ENCODE measurements at places on chromosomes 6 and 20.

GRCh38 chr6:82646231-82646615, 282.6 kb downstream of the TPBG start:
- no peak for DNase-seq

GRCh38 chr6:163866192-163866591, 451.7 kb downstream of the QKI start:
- DNase-seq, result no peak

GRCh38 chr6:159090530-159091480, 46.0 kb upstream of the TAGAP start:
- DNase-seq, result peak; percentile 5

DNA sequence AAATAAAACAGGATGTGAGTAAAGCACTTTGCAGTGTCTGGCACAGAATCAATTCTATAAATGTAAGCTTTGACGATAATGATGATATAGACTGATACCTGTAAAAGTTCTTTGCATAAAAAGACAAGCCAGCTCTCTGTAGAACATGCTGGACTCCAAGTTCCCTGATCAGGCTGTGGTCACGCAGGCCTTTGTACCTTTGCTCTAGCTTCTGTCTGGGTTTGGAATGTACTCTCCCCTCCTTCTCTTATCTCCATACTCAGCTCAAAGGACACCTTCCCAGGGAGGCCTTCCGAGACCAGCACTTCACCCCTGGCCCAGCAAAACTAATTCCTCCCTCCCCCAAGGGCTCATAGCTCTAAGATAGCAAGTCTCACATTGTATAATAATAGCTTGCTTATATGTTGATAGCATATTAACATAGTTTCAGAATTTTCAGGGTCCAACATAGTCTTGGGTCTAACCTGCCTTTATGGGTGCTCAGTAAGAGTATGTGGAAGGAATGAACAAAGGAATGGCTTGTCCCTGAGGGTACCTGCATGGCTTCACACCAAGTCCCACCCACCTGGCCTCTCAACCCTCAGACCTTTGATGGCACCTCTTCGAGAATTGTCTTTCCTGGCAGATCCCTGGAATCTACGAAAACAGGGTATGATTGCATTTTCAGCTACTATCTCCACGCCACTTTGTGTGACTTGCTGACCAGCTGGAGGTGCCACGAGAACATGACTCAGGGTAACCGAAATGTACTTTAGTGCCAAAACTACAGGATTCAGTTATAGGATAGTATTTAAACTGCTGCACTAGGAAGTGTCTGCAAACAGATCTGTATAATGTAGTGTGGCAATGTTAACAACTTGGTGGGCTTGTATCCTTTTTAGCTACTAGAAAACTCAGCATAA, 41.7 kb upstream of the PIM1 start:
- no peak for DNase-seq

- no peak for DNase-seq
Measured at GRCh38 chr6:51098791-51099190, 280.1 kb downstream of the TFAP2B start.

- DNase-seq, result no peak
Measured at GRCh38 chr20:34052414-34052813, 58.7 kb downstream of the RALY start.

GRCh38 chr6:72748759-72749158, 126.9 kb downstream of the KCNQ5 start:
- peak; percentile 41 for DNase-seq

- no peak for DNase-seq
Measured at GRCh38 chr6:44217332-44218143, 812 bp downstream of the MYMX start.

GRCh38 chr20:48761023-48761785, 66.6 kb downstream of the PREX1 start:
- DNase-seq, result no peak

DNA sequence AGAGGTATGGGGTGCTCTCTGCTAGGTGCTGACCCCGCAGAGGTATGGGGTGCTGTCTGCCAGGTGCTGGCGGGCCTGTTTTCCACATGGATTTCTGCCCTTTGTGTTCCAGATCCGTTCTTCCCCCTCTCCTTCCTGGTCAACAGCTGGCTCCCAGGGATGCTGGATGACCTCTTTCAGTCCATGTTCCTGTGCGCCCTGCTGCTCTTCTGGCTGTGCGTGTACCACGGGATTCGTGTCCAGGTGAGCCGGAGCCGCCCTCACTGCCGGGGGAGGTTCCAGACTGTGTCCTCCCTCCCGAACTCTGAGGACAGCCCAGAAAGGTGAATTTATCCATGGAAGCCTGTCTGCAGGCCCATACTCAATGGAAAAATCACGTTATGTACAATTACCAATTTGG, 36.3 kb downstream of the DYNLT1 start:
- DNase-seq, result no peak

DNA sequence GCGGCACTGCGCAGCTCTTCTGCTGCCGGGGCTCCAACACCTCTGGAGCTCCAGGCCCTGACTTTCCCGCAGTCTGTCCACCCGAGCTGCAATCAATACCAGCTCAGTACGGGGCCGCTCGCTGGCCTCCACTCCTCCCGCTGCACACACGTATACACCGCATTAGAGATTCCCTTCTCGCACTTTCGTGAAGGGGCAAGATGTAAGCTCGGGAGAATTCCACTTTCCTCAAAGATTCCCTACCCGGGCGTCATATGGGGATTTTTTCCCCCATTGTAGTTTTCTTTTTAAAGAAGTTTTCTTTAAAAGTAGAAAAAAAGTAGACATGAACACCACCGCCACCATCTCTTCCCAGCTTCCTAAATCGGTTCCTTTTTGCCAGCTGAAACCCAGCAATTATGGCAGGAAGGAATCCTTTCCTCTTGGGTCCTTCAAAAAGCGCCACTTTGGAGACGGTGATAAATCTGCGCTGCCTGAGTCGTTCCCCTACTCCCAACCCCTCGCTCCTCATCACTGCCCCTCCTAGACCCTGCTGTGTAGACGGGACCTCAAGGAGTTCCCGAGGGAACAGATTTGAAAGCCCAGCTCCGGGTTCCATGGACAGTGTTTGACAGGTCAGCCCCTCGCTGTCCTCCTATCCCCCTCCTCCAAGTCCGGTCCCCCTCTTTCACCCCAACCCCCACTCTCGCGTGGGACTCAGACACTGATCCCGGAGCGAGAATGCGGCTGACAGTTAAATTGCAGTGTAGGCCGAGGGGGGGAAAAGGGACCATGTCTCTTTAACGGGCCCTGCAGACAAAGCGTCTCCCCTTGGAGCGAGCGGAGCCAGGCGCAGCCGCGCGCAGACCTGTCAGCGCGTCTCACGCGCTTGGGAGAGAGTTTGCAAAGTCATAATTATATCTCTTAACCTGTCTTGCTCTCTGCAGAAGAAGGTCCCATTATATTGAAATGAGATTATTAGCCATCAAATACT, 39.5 kb downstream of the NCR2 start:
- peak; percentile 24 for DNase-seq

DNA sequence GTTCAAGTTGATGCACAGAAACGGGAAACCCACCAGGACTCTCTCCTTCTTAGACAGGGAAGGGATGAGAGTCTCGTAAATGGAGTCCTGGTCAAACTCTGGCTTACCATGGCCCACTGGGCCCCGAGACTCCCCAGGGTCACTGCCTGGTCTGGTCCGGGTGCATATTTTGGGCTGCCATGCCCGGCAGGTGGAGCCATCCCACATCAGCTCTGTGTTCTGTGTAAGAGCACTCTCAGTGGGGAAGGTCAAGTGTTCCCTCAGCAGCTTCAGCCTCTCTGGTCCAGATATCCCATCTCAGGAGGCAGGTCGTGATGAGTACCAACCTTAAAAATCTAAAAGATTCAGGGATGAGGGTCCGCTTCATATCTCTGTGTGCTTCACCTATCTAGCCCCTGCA, 138.8 kb downstream of the EDN3 start:
- DNase-seq, result no peak

GRCh38 chr20:17530716-17531664, at the start of gene BFSP1:
TSS of gene BFSP1 (minus strand) at chr20:17531379. CDS start at chr20:17531329, 50 bp downstream.
- peak; percentile 67 for DNase-seq

- no peak for DNase-seq
Measured at GRCh38 chr6:139758209-139758611, 383.8 kb upstream of the CITED2 start.

DNA sequence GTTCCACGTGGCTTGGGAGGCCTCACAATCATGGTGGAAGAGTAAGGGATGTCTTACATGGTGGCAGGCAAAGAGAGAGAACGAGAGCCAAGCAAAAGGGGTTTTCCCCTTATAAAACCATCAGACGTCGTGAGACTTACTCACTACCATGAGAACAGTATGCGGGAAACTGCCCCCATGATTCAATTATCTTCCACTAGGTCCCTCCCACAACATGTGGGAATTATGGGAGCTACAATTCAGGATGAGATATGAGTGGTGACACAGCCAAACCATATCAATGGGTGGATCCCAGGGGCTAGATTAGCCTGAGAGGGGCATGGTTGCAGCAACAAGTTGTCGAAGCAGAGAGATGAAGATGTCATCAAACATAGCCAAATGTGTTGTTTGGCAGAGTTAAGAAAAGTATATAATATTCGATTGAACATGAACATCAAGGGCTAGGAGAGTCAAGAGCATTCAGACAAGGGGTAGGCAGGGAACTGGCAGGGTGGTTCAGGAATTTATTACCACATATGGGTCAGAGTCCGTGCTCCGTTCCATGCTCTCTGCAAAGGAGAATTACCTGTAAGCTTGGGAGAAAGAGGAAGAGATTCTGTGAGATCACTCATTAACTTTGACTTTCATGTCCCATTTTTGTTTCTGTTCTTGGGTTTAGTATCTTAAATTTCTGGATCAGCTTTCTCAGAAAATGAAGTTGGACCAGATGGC, 98.8 kb downstream of the CCDC170 start:
- DNase-seq, result no peak

- DNase-seq, result no peak
Measured at GRCh38 chr20:10132387-10132786, 86.2 kb upstream of the SNAP25 start.

GRCh38 chr6:98672681-98673475, 161.5 kb upstream of the POU3F2 start:
- no peak for DNase-seq

- no peak for DNase-seq
Measured at GRCh38 chr6:88403486-88403885, 237.3 kb upstream of the CNR1 start.

DNA sequence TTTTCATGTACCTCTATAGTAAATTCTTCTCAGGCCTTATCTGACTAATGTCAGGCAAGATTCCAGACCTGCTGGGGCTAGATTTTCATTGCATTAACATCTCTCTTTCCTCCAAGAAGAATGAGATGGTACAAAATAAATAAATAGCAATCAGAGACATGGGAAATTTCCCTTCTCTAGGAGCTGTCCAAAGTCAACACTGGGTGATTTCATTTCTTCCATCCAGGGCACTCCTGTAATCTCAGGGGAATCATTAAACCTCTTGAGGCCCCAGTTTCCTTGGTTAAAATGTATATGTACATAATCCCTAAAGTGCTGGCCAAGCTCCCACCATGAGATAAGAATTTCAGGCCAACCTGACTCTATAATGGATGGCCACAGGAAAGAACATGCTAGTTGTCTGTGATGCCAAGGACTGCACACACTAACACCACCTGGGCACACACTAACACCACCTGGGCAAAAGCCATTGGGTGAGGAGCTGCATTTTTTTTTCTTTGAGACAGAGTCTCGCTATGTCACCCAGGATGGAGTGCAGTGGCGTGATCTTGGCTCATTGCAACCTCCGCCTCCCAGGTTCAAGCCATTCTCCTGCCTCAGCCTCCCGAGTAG, 912 bp downstream of the IL17F start:
- no peak for DNase-seq

- DNase-seq, result no peak
Measured at GRCh38 chr6:42708096-42708495, 14.3 kb downstream of the PRPH2 start.

- no peak for DNase-seq
Measured at GRCh38 chr6:5599127-5599526, 337.8 kb downstream of the FARS2 start.

DNA sequence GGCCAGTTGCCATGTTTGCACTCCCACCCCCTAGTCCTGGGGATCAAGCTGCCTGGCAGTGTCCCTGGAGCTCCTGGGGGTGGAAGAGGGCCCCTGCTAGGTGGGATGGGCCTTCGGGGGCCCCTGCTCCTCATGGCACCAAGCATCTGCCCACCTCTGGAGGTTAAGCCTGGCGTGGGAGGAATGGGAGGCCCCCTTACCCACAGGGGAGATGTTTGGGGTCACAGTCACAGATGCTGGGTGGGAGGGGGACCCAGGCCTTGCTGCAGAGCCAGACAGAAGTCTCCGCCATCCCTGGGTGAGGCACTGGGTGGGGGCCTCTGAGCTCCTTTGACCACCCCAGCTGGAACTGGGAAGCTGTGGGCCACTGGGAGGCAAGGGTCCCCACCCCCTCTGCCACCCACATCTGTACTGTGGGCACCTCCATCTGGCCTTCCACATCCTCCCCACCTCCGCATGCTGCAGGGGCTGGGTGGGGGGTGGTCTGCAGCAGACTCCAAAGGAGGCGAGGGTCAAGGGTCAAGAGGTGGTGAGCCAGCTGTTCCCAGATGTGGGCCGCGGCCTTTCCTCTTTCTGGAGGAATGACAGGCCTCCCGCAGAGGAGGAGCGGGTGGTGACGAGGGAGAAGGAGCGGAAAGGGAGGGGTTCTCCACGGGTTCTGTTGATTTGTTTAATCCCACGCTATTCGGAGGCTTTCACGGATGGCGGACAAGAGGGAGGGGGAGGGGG, 41.5 kb downstream of the YTHDF1 start:
- no peak for DNase-seq
